ENCODE measurements at places on chromosomes 7 and 10.

- DNase-seq: no peak
These were observed 61.7 kb upstream of the RAB11FIP2 start for GRCh38 chr10:118108194-118109026.

GRCh38 chr7:1055956-1056784, 11.8 kb downstream of the GPR146 start:
- DNase-seq: no peak

- DNase-seq: no peak
These were observed 92.5 kb upstream of the INHBA start for GRCh38 chr7:41795276-41795833.

DNA sequence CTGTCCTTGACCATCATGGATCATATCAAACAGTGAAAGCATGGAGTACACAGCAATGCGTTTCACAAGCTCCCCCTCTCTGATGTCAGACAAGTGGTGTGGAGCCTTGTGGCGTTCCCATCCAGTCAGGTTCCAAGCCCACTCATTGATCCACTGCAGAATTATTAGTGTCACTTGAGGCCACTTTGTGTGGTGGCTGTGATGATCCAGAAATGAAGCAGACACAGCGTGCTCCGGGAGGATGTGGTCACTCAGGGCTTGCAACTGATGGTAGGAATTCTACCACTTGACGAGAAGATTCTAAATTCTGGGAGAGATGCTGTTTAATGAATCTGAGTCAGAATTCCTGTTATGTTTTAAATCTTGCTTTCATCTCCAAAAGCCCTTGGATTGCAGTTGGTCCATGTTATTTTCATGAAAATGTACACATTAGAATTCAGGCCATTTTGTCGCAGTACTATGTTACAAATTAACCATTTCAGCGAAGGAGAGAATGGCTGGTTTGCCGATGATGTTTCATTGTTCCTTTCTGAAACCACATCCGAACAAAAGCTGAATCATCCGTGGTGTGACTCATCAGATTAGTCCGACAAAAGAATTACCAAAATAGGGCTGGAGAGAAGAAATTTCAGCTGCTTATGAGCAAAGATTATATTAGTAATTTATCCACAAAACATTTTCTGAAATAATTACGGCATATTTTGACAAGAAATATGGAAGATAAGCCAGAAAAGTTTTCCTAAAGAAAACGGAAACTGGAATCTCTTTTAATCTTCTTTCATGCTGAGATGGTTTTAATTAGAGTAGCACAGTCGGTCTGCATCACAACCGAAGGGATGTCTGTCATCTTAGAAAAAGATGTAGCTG, 48.1 kb downstream of the INSYN2A start:
- no peak for DNase-seq

DNA sequence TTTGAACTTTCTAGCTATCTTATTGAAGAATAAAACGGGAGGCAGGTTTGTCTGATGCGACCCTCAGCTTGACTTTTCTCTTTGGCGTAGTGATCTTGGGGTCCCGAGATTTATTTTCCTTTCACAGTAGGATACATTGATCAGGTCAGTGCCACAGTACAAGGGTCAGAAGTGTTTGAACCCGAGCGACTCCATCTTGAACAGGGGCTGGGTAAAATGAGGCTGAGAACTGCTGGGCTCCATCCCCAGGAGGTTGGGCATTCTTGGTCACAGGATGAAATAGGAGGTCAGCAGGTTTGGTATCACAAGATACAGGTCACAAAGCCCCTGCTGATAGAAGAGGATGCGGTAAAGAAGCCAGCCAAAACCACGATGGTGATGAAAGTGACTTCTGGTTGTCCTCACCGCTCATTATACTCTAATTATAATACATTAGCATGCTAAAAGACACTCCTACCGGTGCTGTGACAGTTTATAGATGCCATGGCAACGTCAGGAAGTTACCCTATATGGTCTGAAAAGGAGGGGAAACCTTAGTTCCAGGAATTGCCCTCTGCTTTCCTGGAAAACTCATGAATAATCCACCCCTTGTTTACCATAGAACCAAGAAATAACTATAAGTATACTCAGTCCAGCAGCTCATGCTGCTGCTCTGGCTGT, 3.0 kb upstream of the TECPR1 start:
- no peak for DNase-seq

- DNase-seq: no peak
These were observed 85.6 kb upstream of the FGFR2 start for GRCh38 chr10:121683816-121684215.

DNA sequence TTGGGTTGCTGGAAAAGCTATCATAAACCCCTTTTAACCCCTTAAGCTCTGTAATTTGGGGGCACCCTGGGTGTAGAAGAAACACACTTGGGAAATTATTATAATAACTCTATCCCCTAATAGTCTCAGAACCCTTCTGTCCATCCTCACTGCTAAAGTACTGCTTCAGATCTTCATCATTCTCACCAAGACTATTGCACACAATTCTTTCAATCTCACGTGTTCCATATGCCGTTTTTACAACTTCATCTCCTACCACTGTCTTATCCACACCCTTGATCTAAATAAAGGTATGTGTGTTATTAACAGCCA, 15.8 kb downstream of the ANKRD22 start:
- DNase-seq: no peak

DNA sequence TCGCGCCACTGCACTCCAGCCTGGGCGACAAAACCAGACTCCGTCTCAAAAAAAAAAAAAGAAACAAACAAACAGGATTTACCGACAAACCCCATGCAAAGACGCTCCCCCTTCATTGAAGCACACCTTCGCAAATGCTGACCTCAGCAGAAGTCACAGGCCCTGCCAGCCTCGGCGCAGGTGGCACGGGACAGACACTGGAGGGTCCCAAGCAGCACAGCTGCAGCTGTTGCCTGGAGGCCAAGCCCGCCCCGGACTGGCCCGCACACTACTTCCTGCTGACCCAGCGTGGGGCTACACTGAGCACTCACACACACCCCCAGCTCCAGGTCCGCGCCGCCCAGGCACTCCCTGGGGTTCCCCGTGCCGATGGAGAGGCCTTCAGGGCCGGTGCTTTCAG, 31.2 kb downstream of the SNX8 start:
- DNase-seq: no peak

DNA sequence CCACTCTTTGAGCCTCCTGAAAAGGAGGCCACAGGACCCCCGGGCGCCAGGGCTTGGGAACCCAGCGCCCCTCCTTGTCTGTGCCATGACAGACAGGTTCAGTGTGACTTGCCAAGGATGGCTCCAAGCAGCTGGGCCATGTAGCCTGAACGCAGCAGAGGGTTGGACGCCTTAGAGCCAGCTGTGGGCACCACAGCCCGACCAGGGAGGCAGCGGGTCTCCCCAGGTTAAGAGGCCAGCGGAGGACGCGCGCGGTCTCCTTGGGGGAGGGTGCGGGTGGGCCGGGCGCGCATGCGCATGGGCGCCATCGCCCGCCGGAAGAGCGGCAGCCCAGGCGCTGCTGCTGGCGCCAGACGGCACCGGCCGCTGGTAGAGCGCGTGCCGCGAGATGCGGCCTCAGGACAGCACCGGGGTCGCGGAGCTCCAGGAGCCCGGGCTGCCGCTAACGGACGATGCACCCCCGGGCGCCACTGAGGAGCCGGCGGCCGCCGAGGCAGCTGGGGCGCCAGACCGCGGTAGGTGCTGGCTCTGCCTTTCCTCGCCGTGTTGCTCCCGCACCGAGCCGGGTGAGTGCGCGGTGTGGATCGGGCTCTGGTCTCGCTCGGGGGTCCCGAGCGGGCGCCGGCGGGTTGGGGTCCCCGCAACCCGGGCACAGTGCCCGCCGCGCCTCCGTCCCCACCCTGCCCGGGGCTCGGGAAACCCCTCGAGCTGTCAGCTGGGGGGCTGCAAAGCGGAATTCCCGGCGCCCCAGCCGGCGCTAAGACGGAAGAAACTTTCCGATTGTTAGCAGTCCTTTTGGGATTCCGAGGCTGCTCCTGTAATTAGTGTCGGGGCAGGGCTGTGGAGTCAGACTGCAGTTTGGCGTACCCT, at the start of gene SLC35G1:
Gene SLC35G1, plus strand, starts transcription at position 333 of the 870 bp plus-strand sequence. Its CDS starts 56 bp downstream, at position 389.
- DNase-seq: peak; percentile 74

DNA sequence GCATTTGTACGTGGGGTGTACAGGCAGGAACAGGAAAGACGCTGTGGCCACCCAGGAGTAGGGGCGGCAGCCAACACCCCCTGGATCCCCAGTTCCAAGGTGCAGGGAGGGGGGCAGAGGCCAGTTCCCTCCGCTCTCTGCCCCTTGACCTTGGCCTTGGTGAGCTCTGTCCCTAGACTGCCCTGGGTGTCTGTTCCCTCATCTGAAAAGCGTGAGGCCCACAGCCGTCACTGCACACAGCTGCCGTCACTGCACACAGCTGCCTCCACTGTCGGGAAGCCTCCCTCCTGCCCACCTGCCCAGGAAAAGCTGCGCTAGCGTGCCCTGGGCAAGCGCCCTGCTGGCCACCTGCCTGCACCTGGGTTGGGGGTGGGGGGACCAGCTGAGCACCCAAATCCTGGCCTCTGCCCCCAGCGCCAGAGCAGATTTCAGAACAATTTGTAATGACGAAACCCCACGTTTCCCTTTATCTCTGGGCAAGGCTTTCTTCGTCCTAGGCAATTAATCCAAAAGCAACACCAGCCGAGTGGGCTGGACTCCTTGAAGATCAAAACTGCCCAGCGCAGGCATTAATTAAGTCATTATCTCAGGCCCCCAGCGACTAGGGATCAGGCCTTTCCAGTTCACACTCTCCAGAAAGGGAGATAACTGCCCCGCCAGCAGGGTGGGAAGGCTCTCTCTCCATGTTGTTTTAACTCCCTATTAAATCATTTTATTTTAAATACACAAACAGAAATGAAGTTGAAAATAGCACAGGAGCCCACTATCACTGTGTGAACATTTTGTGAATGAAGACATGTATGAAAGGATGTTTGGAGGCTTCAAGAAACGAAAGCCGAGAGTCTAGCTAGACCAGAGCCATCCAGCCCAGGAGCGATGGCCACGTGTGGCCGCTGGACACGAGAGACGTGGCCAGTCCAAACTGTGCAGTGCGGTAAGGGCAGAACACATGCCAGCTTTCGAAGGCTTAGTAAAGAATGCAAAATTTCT, 4.0 kb upstream of the PDGFA start:
- DNase-seq: no peak

GRCh38 chr7:84194484-84195271, at the start of gene SEMA3A:
Gene SEMA3A, minus strand, starts transcription at chr7:84194789. Its CDS starts 203 bp downstream, at chr7:84194586.
- no peak for DNase-seq

DNA sequence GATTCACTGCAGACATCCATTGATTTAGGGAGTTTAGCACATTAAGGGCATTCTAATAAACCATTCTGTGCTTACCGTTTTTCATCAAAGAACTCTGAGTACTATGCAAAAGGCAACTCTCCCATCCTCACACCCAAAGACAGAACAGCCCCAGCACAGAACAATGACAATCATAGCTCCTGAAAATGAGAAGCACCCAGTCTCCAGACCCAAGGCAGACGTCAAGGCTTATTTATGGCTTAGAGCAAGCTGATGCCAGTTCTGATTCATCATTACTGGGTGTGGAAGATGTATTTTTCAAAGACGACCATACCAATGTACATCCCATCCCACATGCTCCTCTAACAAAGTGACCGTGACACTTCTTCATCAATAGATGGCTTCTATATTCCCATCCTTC, 67.6 kb downstream of the OSBPL3 start:
- no peak for DNase-seq
